ENCODE measurements at places on chromosomes 6 and 20. TPM values are rescaled to one million over a fixed set of nuclear protein-coding genes. Genes with fewer than 3 reads are reported as not detected.

DNA sequence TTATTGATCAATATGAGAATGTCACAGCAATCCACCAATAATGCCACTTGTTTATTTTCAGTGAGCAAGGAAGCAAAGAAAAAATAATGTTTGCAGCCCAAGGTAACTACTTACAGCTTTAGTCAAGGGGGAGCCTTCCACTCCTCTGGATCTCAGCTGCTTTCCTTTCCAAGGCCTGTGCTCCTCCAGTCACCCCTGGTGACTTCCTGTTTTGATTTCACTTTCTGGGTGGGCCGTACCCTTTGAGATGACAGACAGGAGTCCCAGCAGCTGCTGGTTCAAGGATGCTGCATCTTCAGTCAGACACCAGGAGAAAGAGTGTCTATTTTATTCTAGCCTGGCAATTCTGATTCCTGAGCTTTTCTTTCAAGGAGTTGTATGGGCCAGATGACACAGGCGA lies 5.6 kb upstream of the VNN2 start:
- no peak for DNase-seq

DNA sequence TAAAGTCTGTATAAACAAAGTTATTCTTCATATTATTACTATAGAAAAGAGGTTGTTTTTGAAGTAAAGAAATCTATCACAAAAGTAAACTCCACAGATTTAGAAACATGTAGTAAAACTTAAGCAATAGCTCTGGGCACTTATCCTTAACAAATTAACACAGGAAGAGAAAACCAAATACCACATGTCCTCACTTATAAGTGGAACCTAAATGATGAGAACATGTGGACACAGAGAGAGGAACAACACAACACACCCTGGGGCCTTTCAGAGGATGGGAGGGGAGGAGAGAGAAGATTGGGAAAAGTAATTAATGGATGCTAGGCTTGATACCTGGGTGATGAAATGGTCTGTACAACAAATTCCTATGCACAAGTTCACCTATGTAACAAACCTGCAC lies 57.2 kb downstream of the C6orf58 start:
- DNase-seq = no peak

DNA sequence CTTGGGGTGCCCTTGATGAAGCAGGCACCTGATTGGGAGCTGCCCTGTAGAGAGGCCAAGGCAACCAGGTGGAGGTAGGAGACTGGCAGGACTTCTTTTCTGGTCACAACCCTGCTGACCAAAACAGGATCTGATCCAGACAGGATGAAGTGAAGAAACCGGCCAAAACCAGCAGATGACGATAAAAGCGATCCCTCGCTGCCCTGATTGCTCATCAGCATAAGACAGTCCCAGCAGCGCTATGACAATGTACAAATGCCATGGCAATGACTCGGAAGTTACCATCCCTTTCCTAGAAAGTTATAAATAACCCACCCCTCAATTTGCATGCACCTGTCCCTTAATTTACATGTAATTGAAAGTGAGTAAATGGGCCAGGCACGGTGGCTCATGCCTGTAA lies 88.4 kb upstream of the PDE10A start:
- DNase-seq = no peak

DNA sequence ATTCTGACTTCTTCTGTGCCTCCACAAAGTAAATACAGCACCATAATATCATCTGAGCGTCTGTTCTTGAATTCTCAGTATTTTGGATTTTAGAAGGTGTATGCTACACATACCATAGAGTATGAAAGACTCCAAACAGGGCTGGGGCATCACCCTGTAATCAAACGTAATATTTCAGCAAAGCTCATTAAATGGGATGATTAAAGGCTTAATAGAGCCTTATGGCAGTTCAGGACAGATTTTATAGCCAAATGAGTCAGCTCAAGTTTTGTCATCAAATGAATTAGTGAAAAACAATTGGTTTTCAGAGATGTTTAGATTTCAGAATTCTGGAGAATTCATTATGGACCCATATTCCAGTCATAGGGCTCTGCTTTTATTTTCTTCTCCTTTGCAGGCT lies 68.9 kb downstream of the TULP4 start:
- no peak for DNase-seq

The TGM3 gene
- not detected for total RNA-seq
